ENCODE measurements at places on chromosomes 4 and X.

DNA sequence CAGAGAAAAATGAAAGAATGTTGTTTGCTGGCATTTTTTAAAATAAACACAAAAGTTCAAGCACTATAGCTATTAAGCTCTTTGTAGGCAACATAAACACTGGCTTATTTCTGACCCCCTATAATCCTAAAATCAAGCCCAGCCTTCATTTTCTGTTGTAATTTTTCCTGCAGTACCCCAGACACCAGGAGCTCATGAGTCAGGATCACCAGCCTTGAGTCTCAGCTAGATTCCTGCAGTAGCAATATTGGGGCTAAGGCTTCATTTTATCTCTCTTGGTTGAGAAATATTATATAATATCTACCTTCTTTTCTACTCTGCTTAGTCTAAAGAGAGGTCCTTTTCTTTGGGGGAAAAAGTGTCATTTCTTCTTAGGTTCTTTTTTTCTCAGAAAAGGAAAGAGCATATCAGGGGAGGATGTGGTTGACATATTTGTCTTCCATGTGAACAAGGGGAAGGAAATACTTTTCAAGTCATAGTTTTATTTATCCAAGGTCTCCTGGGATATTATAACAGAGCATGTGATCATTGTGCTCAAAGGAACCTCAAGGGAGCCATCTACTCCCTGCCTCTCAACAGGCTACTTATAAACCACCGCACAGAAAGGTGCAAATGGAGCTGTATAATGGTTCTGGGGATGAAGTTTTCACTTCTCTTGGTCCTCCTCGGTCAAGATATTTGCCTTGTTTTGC is 678.3 kb upstream of the NR3C2 start:
- DNase-seq = no peak

- no peak for DNase-seq
Observed at GRCh38 chrX:150664290-150664689, 28.9 kb upstream of the MTMR1 start.

DNA sequence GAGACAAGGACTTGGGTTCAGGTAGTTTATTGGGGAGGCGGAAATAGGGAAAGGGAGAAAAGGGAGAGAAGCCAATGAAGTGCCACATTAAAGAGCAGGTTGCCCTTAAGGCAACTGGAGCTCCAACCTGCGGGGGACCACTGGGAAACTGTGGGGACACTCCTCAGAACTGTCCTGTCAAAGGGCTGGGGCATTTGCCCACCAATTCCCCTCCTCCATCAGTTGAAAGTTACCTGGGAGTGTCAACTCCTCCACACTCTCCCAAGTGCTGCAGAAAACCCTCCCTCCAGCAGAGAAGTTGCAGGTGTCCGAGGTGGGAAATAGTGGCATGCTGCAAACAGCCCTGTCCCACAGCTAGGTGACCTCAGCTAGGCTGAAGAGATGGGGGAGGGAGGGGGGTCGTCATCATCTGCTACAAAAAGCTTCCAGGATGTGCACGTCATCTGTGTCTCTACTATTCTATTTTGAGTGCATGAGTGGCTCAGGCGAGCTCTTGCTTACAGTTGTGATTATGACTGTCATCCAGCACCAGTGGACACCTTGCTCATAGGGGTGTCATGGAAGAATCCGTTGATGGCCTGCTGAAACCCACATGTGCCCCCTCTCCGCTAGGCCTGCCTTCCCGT is 41.5 kb upstream of the XPNPEP2 start:
- DNase-seq = no peak

DNA sequence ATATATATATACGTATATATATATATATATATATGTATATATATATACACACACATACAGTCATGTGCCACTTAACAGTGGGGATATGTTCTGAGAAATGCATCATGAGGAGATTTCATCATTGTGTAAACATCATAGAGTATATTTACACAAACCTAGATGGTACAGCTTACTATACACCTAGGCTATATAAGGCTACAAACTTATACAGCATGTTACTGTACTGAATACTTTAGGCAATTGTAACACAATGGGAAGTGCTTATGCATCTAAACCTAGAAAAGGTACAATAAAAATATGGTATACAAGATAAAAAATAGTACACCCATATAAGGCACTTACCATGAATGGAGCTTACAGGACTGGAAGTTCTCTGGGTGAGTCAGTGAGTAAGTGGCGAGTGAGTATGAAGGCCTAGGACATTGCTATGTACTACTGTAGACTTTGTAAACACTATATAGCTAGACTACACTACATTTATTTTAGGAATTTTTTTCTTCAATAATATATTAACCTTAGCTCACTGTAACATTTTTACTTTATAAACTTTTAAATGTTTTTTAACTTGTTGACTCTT is 13.2 kb upstream of the CCSER1 start:
- DNase-seq = no peak

GRCh38 chrX:31266203-31267076 is 194.6 kb upstream of the FTHL17 start:
- DNase-seq = no peak

DNA sequence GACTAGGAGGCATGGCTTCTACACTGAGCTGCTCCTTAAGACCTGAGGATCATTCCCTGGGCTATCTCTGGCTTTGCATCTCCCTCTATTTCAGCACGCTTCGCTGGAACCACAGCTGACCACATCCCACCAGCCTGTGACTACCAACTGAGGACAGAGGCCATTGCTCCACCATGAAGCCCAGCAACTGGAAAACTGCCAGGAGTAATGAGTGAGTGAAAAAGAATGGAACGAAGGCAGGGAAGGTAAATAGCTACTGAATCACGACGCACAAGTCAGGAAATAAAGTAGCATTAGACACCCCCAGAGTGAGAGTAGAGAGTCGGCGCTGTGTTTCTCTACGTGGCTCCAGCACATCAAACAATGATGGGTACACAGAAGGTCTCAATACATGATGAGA is 314.7 kb downstream of the LDB2 start:
- DNase-seq = no peak

DNA sequence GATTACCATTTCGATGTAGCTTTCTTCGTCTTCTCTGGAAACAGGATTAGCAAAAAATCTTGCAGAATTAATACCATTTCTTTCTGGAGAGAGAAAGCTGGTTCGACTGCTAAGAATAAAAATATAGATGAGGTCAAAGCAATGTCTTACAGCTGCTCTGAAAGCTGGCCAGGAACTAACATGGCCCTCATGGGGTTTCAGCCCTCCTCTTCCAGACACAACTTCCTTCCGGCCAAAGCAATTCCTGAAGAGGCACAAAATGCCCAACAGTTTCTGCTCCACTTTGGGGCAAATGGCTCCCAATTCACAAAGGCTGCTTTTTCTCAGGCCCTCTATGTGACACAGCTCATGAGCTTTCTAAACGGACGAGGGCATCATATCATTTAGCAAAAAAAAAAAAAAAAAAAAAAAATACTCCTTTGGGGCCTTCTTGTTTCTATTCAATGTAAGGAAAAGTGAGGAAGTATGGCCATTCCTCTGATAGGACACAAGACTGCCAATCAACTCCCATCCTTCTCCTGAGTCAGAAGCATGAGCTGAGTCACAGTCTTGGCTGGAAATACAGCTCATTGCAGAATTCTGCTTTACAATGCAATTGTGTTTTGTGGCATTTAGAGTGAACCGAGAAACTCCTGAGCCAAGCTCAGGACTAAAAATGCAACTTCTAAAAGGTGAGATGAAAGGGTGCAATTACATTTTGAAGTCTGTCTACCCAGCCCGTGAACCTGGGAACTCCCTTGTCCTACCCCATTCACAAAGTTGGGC is 42.7 kb upstream of the CTAG2 start:
- no peak for DNase-seq

GRCh38 chr4:11198516-11199305 is 230.0 kb downstream of the HS3ST1 start:
- no peak for DNase-seq

GRCh38 chr4:81120055-81120454 is 89.5 kb downstream of the BMP3 start:
- DNase-seq = no peak

- DNase-seq = no peak
Observed at GRCh38 chr4:26490111-26490959, at the start of gene CCKAR. TSS of gene CCKAR (minus strand) at chr4:26490484. CDS start at chr4:26490267, 217 bp downstream.

- DNase-seq = no peak
Observed at GRCh38 chr4:52852041-52852440, 10.1 kb upstream of the RASL11B start.

GRCh38 chr4:141210168-141210567 is 10.5 kb upstream of the ZNF330 start:
- no peak for DNase-seq

DNA sequence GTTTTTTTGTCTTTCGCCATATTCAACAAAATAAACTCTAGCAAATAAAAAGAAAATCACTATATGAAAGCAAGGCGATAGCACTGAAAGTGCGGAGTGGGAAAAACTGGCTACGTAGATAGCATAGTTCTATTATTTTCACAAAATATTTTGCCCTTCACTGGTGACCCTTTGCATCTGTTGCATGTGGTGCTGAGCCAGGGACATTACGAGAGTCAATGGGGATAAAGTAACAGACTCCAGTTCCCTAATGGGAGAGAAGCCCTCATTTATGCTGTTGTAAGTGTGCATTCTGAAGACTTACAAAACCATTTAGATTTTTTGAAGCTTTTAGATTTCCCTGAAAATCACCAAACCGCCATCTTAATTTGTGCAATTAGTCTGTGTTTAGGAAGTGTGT is 501.6 kb downstream of the PPARGC1A start:
- no peak for DNase-seq

DNA sequence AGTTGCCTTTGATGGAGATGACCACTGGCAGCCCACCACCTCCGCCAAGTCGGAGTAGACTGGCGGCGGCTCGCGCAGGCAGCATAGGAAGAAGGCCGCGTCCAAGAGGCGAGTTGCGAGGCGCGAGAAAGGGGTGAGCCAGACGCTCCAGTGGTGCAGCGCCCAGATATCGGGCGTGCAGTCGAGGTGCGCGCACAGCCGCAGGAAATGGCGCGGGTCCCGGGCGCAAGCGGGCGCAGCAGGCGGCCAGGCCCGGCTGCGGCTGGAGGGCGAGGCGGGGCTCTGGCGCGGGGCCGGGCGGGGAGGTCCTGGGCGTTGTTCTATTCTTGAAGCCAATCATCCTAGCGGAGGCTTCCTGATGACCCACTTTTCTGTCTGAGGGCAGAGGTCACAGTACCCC is 13.2 kb upstream of the PGRMC1 start:
- no peak for DNase-seq

DNA sequence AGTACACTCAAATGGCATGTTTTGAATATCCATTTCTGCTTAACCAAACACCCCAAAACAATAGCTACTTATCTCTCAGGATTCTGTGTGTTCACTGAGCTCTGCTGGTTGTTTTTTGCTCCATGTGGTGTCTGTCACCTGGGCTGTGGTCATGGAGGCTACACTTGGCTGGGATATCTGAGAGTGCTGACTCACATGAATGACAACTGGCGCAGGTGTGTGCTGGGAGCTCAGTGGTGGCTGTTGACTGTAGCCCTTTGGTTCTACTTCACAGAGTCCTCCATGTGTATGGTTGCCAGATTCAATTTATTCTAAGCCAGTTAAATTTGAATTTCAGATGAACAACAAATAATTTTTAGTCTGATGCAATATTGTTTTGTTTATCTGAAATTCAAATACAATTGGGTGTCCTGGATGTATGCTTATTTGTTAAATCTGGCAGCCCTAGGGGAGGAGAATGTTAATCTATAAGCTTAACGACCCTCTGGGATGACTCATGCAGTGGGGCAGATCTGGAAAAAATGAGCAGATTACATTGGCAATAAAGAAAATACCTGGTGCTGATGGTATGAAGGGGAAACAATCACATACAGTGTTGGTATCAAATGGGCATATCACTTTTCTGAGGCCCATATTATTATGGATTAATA is 28.2 kb upstream of the TCEAL4 start:
- no peak for DNase-seq

- no peak for DNase-seq
Observed at GRCh38 chr4:180909279-180909678, 1333.9 kb upstream of the TENM3 start.

- peak; percentile 48 for DNase-seq
Observed at GRCh38 chr4:102343964-102344519, 1.2 kb downstream of the SLC39A8 start.

- DNase-seq = no peak
Observed at GRCh38 chrX:49879656-49880277, 483 bp downstream of the USP27X start.

DNA sequence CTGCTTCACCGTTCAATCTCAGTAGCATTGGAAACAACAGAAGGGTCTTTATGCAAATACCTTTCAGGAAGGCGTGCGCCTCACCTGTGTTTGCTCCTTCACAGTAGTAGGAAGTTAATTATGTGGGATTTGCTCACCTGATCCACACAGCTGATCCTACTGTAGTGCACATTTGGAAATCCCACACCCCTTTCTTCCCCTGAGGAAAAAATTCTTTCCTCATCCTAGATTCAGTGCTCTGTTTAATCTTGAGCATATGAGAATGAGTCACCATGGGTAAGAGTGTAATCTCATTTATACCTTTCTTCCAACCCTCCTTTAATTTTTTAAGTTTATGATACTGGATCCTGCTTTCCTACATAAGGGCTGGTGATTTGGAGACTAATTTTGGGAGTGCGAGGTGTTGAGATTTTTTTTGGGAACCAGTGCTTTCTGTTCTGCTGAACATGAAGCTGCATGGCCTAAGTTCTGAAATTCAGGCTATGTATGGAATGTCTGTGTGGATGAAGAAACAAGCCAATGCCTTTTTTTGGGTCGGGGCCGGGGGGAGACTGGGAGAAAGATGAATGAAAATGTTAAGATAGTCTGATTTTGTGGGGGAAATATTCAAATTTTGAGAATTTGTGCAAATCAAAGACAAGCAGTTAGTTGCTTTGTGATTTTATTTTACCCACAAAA is 19.0 kb downstream of the GAB1 start:
- no peak for DNase-seq

- DNase-seq = no peak
Observed at GRCh38 chr4:57109847-57110639, at the start of gene IGFBP7. TSS of gene IGFBP7 (minus strand) at chr4:57110385. CDS start at chr4:57110351, 34 bp downstream.

DNA sequence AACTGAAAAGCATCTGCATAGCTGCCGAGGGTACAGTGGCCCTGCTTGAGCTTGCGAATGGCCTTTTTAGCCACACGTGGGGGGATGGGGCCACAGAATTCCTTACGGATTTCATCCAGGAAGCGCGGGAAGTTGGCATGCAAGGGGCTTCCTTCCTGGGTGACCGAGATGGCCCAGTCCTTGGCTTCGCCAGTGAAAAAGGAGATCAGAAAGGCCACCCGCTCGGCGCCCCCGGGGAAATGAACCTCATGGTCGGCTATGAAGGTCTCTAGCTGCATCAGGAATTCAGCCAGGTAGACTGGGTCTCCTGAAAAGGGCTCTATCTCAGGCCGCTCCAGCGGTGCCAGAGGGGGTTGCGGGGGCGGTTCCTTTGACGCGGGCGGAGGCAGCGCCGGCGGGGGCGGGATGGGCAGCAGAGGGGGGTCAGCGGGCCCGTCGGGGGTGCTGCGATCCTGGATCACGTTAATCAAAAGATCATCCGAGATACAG is 909 bp downstream of the RTL5 start:
- no peak for DNase-seq

- no peak for DNase-seq
Observed at GRCh38 chr4:37232315-37232714, 12.2 kb upstream of the NWD2 start.

DNA sequence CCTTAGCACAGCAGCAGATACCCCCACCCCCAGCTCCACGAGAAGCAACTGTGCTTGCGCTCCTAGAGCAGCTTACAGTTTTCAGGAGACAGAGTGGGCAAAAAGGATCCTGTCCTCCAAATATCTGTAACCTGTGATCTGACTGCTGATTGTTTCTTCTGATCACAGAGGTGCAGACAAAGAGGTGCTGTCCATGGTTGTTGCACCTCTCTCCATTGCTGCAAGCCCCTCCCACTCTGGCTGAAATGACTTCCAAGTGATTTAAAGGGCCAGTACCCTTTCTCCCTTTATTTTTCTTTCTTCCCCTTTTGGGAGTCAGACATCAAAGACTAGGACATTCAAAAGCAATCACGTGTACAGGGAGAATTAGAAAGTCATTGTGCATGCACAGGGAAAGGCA is 205.3 kb upstream of the GEMIN8 start:
- DNase-seq = no peak
